Brain (organoid and tissue), 16 donors: ENCODE measurements at places on chromosomes 4 and X. TPM values are rescaled to one million over a fixed set of nuclear protein-coding genes. Genes with fewer than 3 reads are reported as not detected.
A peak's percentile ranks its signal among the peaks of the same experiment; 100 is the strongest.

GRCh38 chr4:108878806-108879205 lies 116.0 kb upstream of the ETNPPL start:
- DNase-seq = no peak

GRCh38 chrX:129661369-129661768 lies 6.6 kb upstream of the APLN start:
- DNase-seq = no peak

GRCh38 chrX:49070988-49071387 lies 2.8 kb downstream of the PRAF2 start:
- DNase-seq = no peak

DNA sequence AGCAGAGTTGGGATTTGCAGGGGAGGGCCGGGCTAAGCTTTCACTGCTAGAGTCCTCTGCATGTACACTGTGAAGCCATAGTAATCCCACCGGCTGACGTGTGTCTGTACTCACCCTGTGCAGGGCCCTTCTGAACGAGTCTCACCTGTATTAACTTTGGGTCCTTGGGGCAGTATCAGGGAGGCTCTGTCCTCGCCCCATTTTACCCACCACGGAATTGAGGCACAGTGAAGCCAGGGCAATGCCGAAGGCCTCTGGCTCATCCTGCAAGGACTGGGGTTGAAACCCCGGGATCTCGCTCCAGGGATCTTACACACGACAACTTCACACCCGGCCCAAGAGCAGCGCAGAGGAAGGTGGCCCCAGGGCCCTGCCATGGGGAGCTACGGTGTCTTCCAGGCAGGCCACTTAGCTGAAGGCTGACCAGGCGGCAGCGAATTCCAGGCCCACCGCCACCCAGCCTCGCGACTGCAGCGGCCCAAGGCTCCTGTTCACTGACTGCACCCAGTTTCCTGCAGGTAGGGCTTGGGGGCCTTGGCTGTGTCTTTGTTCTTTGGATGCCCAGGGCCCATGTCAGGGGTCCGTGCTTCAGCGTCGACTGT lies 75.5 kb upstream of the ADRA2C start:
- no peak for DNase-seq

- DNase-seq = no peak
Measured at GRCh38 chrX:44088510-44089144, 115.4 kb upstream of the NDP start.

DNA sequence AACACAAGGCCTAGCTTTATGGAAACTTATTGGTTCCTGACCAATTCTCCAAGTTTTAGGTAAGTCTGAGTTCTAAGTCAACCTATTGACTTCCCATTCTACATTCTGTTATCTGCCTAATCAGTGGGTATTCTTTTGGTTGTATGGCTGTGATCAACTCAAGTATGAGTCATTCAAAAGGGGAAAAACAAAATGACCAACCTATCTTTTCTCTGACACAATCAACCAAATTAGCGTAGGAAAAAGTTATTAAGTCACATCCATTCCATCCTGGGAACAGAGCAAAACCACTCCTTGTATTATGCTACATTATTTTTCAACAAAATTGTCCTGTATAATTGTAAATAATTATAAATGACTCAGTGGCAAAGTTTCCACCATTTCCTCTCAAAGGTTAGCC lies 136.2 kb downstream of the SHROOM4 start:
- no peak for DNase-seq

GRCh38 chr4:123348946-123349345 lies 47.6 kb upstream of the SPRY1 start:
- no peak for DNase-seq

DNA sequence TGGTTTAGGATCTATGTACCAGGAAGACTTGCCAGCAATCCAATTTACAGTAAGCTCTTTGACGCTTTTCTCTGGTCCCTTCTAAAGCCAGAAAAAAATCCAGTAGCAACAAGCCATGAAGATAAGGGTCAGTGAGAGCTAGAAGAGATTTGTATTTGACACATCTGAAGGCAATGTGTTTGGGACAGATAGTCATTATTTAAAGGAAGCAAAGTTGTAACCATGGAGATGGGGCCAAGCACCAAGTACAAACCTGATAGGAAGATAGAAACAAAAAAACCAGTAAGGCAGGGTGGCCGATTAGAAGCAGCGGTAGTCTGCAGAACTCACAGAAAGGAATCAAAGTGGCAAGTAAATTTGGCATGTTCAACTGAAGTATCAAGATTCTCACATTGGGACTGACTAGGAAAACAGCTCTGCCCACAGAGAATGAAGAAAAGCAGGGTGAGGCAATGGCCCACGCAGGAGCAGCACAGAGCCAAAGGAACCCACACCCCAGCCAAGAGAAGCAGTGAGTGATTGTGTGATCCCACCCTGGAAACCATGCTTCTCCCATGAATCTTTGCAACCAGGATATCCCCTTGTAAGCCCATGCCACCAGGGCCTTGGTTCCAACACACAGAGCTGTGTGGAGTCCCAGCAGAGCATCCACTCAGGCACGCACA lies 12.9 kb upstream of the C4orf54 start:
- DNase-seq = no peak

- peak; percentile 99 for DNase-seq
Measured at GRCh38 chr4:149279776-149280175, 535.9 kb downstream of the IQCM start.

GRCh38 chr4:189071241-189071640 lies 869.4 kb upstream of the FRG1 start:
- no peak for DNase-seq

Gene ARMCX5
- polyA plus RNA-seq = 4.0 TPM

Gene RAB41
- not detected for polyA plus RNA-seq

Gene RAP1GDS1
- 34.5 TPM for polyA plus RNA-seq

Gene NRK
- polyA plus RNA-seq = not detected

Gene STARD8
- 4.6 TPM for polyA plus RNA-seq
